ENCODE measurements at places on chromosomes 4 and X.

DNA sequence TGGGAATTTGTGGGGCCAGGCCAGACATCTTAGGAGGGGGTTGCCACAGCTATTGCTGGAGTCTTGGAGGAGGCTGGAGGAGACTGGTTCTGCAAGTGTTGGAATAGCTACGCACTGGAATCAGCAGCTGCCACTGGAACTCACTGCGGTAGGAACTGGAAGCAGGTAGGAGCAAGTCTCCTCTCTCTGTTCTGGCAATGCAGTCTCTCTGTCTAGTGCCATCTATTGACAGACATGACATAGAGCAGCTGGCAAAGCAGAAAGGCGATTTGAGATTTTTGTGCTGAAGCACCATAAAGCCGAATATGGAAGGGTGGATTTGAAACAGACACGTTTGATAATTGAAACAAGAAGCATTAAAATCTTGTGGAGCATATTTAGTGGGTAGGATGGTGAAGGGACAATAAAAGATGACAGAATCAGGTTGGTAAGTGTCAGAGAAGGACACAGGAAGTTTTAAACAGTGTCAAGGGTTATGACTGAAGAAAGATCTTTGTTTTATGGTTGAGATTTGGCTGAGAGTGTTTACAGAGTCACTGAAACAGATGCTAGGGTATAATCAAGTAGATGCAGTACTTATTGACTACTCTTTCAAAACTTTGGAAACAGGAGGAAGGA is 23.5 kb upstream of the SYNPO2 start:
- DNase-seq: peak; percentile 70

DNA sequence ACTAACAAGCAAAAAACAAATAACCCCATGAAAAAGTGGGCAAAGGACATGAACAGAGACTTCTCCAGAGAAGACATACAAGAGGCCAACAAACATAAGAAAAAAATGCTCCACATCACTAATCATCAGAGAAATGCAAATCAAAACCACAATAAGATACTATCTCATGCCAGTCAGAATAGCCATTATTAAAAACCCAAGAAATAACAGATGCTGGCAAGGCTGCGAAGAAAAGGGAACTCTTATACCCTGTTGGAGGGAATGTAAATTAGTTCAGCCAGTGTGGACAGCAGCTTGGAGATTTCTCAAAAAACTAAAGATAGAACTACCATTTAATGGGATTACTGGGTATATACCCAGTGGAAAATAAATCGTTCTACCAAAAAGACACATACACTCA is 79.6 kb downstream of the MAPK10 start:
- no peak for DNase-seq

DNA sequence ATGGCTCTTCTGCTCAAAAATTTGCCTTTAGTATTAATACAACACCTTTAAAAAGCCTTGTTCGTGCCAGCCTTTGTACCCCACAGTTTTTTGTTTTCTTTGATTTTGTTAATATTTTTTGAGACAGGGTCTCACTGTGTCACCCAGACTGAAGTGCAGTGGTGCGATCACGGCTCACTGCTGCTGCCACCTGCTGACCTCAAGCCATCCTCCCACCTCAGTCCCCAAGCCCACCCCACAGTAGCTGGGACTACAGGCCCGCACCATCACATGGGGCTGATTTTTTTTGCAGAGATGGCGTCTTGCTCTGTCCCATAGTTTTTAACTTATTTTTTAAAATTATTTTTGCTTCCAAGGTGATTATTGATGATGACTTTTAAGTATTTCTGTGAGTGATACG is 134.0 kb downstream of the HTR2C start:
- DNase-seq: no peak

- no peak for DNase-seq
Measured at GRCh38 chr4:41865981-41866798, 69.0 kb upstream of the TMEM33 start.

DNA sequence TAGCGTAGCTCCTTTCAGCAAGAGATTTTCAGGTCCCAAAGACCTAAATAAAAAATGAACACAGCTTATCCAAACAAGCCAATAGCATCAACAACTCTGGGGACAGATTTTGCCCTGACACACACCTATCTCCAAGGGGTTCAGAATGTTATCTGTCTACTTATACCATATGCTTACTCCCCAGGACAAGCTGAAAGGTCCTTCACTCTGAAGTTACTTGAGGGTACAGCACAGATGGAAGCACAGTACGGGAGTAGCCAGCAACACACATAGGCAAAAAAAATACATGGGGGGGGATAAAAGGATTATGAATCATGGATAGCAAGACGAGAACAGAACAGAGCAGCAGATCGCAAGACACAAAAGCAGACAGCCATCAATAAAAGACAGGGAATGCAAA is 90.7 kb upstream of the MCF2 start:
- DNase-seq: no peak
